ENCODE measurements at places on chromosomes 16 and 17.

- no peak for DNase-seq
These were observed 19.9 kb upstream of the OSGIN1 start for GRCh38 chr16:83932955-83933673.

DNA sequence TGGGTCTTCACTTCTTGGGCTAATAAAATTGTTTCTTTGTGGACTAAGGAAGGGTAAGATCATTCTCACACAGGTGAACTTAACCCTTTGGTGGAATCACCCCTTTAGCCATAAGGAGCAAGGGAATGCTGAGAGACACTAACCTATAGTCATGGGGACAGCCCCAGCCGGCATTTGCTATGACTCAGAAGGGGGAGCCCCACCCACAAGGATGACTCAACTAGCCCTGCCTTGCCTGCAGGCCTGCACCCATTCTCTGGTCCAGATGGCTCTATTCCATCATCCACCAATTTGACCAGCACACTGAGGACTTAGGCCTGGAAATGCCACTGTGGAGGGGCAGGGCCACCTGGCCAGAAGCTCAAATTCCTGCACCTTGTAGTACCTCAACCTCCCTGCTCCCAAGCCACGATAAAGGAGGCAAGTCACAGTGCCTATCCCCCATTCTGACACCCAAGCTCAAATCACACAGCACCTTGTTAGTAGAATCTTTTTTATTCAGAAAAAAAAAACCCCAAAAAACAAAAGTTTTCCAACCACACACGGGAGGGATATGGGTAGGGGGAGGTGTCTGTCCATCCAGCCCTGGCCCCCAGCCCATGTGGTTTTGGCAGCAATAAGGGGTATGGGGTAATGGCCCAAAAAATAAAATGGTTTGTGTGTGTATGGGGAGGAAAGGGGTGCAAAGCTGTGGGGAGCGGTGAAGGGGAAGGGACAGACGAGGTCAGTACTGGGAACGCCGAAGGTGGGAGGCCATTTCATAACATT lies 3.0 kb downstream of the PFN1 start:
- peak; percentile 56 for DNase-seq

GRCh38 chr17:64554028-64554637 lies 47.4 kb downstream of the CEP95 start:
- no peak for DNase-seq

DNA sequence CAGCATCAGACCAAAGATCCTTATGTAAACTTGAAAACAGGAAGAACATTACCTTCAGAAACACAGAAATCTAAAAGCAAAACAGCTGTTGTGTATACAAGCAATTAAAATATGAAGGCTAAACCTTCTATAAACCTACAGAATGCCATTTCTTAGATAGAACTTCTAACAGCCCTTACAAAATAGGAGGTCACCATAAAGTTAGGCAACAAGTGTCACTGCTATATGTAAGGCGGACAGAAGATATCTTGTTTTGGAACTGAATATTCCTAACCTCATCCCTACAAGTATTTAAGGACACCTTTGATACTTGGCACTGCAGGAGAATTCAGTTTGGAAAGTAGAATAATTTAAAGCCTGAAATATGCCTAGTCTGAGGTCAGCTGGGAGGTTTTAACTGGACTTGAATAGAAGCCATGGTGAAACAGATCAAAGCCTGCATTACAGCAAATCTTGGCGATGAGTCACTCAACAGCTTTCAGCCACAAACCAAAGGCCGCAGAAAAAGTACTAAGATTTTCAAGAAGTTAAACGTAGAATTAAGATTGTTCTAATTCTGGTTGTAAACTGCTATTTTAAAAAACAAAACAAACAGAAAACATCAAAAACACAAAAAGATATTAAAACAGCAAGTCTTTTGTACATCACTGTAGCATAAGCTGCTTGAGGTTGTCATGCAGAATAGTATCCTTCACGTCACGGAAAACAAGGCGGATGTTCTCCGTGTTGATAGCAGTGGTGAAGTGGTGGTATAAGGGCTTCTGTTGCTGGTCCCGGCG lies 42.7 kb downstream of the GNA13 start:
- DNase-seq, result no peak

- DNase-seq, result no peak
These were observed 10.1 kb downstream of the CYB5D1 start for GRCh38 chr17:7867881-7868329.

- DNase-seq, result no peak
These were observed 1.8 kb downstream of the HMOX2 start for GRCh38 chr16:4477966-4478365.

DNA sequence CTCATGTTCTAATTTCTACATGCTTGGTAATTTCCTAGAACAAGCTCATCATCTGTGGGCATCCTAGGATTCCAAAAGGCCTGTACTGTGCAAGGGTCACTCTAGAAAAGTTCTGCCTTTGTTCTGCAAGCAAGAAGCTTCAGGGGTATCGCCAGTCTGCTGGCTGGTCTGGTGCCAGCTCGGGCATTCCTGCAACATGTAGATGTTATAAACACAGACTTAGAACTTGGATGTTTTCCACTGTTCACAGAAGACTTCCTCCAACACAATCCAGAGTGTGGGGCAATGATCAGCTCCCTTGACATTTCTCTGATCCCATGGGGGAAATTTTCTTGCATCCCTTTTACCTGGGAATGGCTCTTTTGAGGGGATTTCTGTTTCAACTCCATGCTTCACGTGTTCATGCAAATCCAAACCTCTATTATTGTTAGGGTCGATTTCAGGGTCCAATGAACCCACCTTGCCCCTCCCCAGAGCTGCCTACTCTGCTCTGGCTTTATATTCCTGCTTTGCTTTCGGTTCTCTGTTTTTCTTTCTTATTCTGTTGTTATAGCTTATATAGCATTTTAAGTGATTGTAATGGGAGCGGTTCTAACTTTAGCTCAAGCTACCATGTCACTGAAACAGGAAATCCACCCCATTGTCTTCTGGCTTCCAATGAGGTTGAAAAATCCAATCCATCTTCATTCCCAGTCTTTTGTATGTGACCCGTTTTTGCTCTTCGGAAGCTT lies 25.3 kb downstream of the UBE2O start:
- DNase-seq, result no peak

GRCh38 chr16:23523876-23524385 lies 13.6 kb upstream of the GGA2 start:
- DNase-seq, result no peak

DNA sequence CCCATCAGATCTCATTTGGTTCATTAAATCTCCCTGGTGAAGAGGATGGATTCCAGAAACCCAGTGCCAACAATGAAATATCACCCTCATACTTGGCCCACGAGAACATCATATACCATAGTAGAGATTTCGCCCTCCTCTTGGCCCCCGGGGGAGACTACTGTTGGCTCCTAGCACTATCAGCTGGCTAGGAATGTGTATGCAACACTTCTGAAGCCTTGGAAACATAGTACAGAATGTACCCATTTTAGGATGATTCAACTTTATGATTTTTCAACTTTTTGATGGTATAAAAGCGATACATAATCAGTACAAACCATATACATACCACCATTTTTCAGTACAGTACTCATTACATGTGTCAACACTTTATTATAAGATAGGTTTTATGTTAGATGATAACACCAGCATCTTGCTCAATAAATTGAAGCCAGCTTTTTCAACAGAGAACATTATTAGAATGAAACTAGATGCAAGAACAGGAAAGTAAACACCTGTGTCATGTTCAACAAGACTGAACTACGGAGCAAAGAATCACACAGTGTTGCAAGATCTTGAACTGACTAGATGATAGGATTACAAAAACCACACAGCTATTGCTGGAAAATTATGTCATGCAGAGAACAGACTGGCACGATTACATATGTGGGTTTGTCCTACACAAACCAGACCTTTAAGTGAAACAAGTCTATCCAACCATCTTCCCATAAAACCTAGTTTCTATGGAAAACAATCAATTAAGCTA lies 17.2 kb downstream of the RSL1D1 start:
- no peak for DNase-seq

GRCh38 chr17:75553295-75554110 lies 28.0 kb downstream of the LLGL2 start:
- no peak for DNase-seq

DNA sequence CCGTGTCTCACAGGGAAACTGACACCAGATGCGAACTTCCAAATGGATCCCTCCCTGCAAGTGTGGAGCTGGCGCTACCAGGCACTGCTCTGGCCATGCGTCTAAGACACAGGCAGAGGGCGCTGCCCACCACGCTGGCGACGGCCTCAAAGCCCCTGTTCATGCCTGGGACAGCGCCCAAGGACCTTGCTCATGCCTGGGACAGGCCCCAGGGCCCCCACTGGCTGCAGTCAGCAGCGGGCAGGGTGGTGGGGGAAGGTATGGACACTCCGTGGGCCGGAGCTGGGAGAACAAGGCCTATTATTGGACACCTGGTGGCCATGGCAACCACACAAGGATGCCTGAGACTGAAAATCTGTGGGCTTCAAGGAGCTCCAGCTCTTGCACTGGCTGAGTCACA lies 8.8 kb downstream of the ZG16B start:
- no peak for DNase-seq

- no peak for DNase-seq
These were observed 3.1 kb downstream of the MINK1 start for GRCh38 chr17:4836221-4836620.

DNA sequence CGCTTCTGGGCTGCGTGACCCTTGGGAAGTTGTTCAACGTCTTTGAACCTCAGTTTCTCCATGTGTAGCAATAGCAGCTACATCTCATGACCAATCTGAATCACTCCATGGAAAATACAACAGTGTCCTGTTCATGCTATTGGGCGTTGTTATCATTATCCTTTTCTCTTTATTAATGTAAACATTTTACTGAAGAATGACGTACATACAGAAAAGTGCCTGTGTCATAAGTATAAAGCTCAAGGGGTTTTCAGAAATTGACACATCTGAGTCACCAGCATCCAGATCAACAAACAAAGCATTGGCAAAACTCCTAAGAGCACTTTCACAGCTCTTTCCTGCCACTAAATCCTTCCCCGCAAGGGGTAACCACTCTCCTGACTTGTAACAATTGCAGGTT lies 438.4 kb downstream of the XYLT1 start:
- DNase-seq, result no peak

GRCh38 chr17:28344435-28344901 lies 8.9 kb downstream of the TNFAIP1 start:
- no peak for DNase-seq

GRCh38 chr17:57565176-57565575 lies 179.9 kb downstream of the CCDC182 start:
- DNase-seq, result no peak

DNA sequence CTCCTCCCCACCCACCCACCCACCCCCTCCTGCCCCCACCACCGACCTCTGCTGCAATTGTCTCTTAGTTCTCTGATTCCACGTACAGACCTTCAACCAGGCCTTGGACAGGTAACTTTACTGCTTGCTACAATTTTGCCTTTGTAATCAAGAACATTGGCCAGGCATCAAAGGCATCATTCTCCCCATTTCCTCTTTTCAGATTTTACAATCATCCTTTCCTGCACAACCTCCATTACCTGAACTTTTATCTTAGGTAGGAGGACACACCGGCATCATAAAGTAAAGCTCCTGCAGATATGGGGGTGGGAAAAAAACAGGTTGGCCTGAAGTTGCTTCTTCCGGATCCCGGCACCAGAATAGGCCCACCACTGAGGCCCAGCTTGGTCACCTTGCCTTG lies 25.7 kb upstream of the SUPT4H1 start:
- no peak for DNase-seq

GRCh38 chr16:55367301-55367811 lies 43.4 kb downstream of the IRX6 start:
- DNase-seq, result no peak

GRCh38 chr16:2473446-2473926 lies 1.4 kb upstream of the TBC1D24 start:
- DNase-seq, result no peak

- DNase-seq, result no peak
These were observed 1.2 kb upstream of the SECTM1 start for GRCh38 chr17:82334622-82335394.

DNA sequence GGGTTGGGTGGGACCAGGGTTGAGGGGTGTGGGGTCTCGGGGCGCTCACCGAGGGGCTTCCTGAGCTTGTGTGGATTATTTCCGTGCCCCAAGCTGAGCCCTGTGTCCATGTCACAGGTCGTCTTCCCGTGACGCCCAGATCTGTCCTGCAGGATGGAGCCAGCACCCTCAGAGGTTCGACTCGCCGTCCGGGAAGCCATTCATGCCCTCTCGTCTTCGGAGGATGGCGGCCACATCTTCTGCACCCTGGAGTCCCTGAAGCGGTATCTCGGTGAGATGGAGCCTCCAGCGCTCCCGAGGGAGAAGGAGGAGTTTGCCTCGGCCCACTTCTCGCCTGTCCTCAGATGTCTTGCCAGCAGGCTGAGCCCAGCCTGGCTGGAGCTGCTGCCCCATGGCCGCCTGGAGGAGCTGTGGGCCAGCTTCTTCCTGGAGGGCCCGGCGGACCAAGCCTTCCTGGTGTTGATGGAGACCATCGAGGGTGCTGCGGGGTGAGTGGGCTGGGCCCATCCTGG lies 1.0 kb downstream of the TELO2 start:
- no peak for DNase-seq

GRCh38 chr17:67059372-67059771 lies 15.0 kb downstream of the CACNG1 start:
- DNase-seq, result no peak

- no peak for DNase-seq
These were observed 2.2 kb upstream of the ATP6V0A1 start for GRCh38 chr17:42456223-42457106.

Measured in activated T-helper 1 cell treated with anti-CD3 and anti-CD28 coated beads, Interleukin-2, amount 50 U/mL, for 16 hours (primary cell).